Hematopoietic multipotent progenitor cell treated with erythropoietin and hydrocortisone succinate and interleukin-3 and kit ligand, for 4 days (in vitro differentiated cells): ENCODE measurements at places on chromosomes 7 and 10.
A peak's percentile ranks its signal among the peaks of the same experiment; 100 is the strongest.

- DNase-seq = no peak
Measured at GRCh38 chr10:126017961-126018560, 121.7 kb downstream of the FANK1 start.

GRCh38 chr10:49398000-49398861 lies 2.3 kb upstream of the DRGX start:
- DNase-seq = peak; percentile 73

- no peak for DNase-seq
Measured at GRCh38 chr10:395665-396064, 260.4 kb downstream of the ZMYND11 start.

- DNase-seq = no peak
Measured at GRCh38 chr10:98417481-98417959, 2.5 kb upstream of the PYROXD2 start.

GRCh38 chr7:51327287-51327717 lies 10.7 kb upstream of the COBL start:
- no peak for DNase-seq
